Retinal pigment epithelial cell (primary cell): ENCODE measurements at places on chromosomes 2 and 18.

DNA sequence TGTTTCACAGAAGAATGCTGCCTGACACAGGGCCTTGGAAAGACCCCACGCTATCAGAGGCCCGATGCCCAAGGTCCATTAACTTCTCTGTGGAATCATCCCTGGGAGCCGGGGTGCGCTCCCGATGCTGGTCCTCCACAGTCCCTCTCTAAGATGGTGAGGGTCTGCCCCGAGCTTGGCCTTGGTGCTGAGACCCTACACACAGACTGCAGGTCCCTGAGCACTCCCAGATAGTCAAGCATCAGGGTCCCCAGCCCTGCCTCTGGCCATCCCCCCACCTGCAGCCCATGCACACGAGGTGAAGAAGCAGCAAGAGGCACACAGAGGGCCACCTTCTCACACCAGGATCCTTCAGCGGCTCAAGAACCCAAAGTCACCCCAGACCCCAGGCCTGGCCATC, 263.3 kb downstream of the MYCN start:
- no peak for DNase-seq

GRCh38 chr2:231573096-231573495, 19.6 kb upstream of the TEX44 start:
- DNase-seq: no peak

GRCh38 chr2:239349453-239350135, 51.2 kb downstream of the HDAC4 start:
- DNase-seq: no peak

GRCh38 chr18:47342566-47342965, 91.1 kb upstream of the SKOR2 start:
- no peak for DNase-seq

DNA sequence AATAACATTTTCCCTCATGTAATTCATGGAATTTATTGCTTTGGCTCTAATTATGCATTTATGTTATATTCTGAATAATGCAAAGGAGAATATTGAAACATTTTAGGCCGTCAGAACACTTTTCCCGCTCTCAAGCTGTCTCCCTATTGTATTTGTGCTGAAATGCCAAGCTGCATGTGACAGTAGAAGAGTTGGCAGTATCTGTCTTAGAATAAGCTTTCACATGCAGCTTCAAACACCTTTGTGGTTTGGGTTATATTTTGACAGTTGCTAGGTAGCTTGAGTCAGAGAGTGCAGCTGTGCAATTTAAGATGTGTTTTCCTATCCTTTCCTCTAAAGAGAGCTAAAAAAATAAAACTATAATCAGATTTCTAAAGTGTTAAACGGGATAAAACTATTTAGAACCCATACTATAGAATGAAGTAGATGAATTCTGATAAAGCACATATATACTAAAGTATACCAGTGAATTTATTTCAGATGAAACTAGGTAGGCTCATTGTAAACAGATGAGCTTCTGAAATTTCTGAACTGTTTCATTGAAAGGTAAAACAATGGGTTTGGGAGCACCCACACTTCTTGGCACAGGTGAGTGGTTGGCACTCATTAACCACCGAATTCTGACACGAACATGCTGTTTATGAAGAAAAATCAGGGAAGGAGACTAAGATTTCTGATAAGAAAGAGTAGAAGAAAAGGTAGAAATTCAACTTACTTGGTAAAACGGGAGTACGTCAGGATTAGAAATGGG, 43.4 kb downstream of the PLCL1 start:
- DNase-seq: no peak

DNA sequence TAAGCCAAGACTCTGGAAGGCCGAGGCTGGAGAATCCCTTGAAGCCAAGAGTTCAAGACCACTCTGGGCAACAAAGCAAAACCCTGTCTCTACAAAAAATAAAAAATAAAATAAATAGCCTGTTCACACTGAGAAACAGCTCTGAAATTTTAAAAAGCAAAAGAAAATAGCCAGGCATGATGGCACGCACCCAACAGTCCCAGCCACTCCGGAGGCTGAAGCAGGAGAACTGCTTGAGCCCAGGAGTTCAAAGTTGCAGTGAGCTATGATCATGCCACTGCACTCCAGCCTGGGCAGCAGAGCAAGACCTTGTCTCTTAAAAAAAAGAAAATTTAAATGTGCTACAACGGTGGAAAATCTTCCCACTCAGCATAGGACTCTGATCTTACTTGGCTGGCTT, 52.7 kb downstream of the DTNB start:
- no peak for DNase-seq

- DNase-seq: peak; percentile 88
Observed at GRCh38 chr2:55419679-55420438, at the start of gene CCDC88A. TSS of gene CCDC88A (minus strand) at chr2:55419856. CDS start at chr2:55419079, 777 bp downstream.

DNA sequence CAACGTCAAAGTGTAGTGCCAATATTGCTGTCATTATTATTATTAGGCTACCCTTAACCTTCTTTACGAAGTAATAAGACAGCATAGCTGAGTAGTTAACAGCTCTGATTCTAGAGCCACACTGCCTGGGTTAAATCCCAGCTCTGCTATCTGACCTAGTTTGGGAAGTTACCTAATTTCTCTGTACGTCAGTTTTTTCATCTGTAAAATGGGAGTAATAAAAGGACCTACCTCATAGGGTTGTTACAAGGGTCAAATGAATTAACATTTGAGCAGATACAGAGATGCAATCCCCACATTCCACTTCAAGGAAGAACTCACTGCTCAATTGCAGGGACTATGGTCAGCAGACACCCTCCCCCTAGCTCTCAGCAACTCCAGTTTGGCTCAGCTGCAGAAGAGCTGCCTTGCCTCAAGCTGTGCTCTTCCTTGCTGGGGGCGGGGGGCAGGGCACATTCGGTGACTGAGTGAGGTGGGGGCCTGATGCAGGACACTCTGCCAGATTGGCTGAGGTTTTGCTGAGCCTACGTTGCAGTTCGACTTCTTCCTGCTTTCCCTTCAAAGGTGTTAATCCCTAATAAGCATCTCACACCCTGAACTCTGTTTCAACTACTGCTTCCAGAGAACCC, 11.0 kb upstream of the LGALSL start:
- DNase-seq: no peak

- DNase-seq: no peak
Observed at GRCh38 chr2:233217892-233218377, 33.5 kb upstream of the ATG16L1 start.

DNA sequence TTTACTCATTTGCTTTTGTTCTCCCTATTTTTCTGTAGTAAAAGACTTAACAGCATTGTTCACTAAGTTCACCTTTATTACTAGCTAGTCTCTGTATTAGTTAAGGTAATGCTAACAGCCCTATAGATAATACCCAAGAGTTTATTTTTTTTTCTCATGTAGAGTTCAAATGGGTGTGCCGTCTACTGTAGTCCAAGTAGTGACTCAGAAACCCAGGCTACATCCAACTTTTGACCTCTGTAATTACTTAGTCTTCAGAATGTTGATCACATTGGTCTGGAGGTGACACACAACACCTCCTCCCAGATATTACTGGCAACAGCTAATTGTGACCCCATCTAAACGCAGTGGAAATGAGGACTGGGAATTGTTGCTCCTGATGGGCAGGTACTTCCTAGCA, 7.7 kb downstream of the COQ10B start:
- DNase-seq: peak; percentile 34

DNA sequence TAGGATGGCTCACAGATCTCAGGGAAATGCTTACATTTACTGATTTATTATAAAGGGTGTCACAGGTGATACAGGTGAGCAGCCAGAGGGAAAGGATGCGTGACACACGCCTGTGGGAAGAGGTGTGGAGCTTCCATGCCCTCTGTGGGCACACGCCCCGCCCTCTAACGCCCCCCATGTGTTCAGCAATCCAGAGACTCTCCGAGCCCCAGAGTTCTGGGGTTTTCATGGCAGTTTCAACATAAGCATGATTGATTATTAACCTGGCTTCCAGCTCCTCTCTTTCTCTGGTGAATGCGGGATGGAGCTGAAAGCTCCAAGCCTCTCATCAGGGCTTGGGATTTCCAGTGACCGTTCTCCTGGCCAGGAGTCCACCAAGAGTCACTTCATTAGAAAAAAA, 34.3 kb upstream of the ODC1 start:
- no peak for DNase-seq

DNA sequence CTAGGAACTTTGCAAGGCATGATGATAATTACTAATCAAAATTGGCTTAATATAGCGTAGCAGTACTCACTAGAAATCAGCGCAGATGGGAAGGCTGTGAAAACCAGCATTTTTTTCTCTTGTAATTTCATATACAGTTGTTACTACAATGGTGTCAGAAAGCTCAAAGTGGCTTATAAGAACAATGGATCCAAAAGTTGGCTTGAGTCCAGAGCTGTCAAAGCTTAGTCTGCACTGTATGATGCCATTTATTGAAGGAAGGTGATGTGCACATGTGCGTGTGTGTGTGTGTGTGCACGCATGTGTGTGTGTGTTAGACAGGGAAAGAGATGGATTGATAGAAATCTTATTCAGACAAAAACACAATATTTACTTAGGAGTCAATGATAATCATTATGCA, 341.3 kb downstream of the TGIF1 start:
- DNase-seq: no peak

- DNase-seq: peak; percentile 76
Observed at GRCh38 chr2:54956111-54956627, 94.1 kb downstream of the RTN4 start.

DNA sequence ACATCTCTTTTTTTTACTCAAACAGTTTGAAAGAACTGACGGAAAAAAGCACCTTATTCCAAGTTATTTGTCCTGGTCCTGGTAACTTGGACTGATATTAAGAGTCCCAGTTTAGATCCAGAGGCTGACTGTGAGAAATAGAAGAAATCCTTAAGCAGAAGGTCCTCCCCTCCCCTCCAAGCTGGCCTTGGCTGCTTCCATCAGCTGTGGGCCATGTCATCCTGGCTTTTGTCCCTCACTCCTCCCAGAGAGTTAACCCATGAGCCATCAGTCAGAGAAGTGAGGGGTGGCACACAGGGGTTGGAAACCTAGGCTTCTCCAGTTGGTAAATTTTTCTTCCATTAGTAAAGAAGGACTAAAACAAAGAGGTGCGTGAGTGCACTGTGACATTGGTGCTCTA, 9.7 kb upstream of the NAPG start:
- no peak for DNase-seq

GRCh38 chr18:57561728-57562423, 24.6 kb downstream of the FECH start:
- DNase-seq: no peak

GRCh38 chr2:165013944-165014619, 58.8 kb upstream of the SLC38A11 start:
- no peak for DNase-seq

DNA sequence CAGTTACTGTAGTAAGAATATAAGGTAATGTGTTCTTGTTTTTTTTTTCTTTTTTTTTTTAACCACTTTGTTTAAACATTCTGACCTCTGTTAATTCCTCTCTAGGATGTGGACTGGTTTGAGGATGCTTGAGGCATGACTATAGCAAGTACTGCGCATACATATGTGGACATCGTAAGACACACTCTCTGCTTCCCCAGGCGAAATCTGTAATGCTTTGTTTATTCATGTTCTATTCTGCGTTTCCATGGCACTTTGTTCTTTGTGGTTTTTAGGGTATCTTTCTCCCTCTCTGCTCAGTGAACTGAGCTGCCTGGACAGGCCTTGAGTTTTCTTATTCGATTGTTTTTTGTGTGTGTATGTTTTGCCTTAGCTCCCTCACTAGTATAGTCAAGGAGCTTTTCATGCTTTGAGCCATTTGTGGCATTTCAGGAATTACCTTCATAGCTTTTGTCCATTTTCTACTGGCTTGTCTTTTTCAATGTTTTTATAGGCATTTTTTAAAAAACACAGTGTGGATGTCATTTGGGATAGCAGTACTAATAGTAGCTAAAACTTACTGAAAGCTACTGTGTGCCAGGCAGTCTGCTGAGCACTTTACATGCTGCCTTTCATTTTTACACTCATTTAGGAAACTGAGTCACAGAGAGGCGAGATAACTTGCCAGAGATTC, 1.9 kb upstream of the SH3BP4 start:
- DNase-seq: peak; percentile 80

- peak; percentile 74 for DNase-seq
Observed at GRCh38 chr2:9975805-9976447, 24.4 kb downstream of the GRHL1 start.
